Hippocampal formation (tissue), 2 donors: ENCODE measurements at places on chromosomes 1 and 21.

GRCh38 chr1:91075233-91076135 lies 53.6 kb upstream of the ZNF644 start:
- no peak for DNase-seq

GRCh38 chr1:92768296-92768695 lies 16.6 kb downstream of the EVI5 start:
- no peak for DNase-seq

DNA sequence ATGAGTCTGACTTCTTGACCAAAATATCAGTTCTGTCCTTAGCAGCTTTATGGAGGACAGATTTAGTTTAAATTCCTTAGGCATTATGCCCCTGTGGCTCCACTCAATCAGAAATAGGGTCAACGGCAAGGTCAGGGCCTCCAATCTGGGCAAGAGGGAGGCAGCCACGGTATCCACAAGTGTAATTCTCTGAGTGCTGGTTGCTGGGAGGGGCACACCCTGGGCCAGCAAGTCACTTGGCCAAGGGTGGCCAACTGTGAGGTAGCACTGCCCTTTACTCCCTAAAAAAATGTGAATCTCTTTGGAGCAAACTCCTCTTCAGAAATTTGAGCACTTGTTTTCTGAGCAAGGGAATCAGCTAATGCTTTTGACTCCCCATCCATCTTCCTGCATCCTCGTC lies 12.8 kb downstream of the SPATA46 start:
- no peak for DNase-seq

DNA sequence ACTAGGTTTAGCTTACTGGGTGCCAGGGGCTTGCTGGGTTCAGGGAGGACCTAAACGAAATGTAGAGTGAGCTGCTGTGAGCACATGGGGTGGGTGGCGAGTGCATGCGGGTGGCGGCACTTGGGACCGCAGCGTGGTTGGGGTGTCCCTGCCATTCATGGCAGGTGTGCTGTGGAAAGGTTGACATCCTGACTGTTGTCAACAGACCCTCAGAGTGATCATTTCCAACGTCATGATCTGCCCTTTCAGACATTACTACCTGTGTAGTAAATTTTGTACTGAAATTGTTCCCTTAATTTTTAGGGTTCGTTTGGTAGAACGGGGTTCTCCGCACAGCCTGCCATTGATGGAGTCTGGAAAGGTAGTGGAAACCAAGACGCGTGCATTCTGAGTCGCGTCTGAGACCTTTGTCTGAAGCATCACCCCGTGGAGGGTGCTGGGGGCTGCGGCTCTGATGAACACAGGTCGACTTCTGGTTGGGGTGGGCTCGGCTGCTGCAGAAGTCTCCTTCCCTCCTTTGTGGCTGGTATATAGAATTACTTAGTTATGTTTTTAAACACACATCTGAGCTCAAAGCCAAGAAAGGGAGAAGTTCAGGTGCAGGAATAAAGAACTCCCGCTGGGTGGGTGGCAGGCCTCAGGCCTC lies 43.3 kb downstream of the S100B start:
- no peak for DNase-seq

- no peak for DNase-seq
Measured at GRCh38 chr1:173418107-173418985, 58.8 kb upstream of the PRDX6 start.

DNA sequence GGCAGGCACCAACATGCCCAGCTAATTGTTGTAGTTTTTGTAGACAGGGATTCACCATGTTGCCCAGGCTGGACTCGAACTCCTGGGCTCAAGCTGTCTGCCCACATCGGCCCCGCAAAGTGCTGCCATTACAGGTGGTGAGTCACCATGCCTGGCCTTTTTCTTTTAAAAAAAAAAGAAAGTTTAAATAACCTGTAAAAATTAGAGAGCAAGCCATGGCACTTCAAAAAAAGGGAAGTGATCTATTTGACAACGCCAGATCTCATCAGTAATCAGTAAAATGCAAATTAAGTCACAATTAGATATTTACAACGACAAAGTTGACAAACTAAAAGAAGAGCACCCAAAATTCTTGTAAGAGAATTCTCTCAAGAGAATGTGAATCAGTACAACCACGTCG lies 2.9 kb upstream of the RBBP5 start:
- no peak for DNase-seq

DNA sequence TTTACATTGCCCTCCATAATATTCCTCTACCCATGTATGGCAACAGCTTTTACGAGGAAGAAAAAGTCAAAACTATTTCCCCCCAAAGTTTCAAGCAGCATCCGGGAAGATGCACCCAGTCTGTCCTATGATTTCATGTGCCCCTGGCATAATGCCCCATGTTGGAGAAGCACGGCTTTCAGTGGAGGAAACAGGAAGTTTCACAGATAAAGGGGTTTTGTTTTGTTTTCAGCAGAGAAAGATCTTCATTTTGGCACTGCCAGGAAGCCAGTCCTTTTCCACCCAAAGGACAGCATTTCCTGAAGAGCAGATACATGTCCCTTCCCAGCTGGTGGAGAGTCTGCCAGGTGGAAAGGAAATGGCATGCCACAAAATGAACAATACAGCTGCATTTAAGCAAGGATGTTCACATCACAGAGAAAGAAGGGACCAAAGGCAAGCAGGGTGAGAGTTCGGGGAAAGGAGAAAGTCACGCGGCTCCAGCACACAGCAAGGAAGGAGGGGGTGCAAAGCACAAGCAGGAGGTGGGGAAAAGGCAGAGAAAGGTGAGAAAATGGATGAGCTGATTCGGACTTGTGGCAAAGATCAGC lies 95.3 kb upstream of the HIVEP3 start:
- DNase-seq, result peak; percentile 74

DNA sequence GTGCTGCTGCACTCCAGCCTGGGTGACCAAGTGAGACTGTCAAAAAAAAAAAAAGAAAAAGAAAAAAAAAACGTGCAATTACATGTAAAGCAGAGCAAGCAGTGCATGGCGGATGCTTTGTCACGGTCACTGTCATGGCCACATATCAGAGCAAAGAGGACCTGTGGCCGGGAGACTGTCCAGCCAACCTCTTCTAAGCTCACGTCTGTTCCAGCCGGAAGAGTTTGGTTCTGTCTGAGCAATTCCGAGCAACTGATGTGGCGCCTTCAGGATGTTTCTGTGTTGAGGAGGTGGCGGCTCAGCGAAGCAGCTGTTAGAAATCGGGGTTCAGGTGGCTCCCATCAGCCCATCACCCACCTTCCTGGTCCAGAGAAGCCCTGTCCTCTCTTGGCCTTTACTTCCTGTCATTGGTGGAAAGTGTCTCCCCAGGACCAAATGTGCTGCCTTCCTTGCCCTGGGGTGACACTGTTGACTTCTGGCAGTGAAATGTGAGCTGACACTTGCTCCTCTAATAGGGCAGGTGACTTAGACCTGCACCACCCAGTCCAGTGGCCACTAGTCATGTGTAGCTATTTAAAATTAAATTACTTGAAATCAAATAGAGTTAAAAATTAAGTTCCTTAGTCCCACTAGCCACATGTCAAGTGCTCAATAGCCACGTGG lies 59.9 kb downstream of the ARHGEF10L start:
- DNase-seq, result no peak

- no peak for DNase-seq
Measured at GRCh38 chr1:35407743-35408142, 139.2 kb downstream of the ZMYM4 start.

DNA sequence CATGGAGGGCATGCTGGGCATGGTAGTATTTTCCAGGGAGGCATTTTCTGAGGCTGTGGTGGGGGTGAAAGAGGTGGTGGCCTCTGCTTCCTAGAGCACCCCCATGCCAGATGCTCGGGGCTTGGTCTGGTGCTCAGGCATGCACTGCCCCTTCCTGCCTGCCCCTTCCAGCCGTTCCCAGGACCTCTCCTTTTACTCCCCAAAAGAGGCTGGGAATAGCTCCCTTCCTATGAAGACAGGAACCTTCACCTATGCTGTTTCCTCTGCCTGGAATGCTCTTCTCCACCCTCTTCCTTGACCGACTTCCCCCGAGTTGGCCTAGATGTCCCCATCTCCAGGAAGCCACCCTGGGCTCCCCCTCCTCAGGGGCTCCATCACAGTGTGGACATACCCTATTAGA lies 9.1 kb downstream of the EDN2 start:
- DNase-seq, result no peak

DNA sequence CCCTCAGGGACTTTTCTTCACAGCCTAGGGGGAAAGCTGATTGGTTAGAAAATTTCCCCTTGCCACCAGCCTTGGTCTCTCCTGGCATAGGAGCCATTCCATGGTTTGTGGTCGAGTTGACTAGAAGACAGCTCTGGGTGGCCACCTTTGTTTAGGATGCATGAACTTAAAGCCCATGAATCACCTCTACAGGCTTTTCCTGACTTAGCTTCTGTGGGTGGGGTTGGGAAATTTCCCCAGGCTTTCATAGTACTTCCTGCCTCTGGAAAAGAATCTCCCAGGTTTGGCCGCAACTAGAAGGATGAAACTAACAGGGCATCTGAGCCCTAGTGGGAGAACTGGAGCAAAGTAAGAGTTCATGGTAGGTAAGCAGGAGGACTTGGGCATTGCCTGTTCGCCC lies 72.6 kb downstream of the SNRPE start:
- DNase-seq, result no peak

DNA sequence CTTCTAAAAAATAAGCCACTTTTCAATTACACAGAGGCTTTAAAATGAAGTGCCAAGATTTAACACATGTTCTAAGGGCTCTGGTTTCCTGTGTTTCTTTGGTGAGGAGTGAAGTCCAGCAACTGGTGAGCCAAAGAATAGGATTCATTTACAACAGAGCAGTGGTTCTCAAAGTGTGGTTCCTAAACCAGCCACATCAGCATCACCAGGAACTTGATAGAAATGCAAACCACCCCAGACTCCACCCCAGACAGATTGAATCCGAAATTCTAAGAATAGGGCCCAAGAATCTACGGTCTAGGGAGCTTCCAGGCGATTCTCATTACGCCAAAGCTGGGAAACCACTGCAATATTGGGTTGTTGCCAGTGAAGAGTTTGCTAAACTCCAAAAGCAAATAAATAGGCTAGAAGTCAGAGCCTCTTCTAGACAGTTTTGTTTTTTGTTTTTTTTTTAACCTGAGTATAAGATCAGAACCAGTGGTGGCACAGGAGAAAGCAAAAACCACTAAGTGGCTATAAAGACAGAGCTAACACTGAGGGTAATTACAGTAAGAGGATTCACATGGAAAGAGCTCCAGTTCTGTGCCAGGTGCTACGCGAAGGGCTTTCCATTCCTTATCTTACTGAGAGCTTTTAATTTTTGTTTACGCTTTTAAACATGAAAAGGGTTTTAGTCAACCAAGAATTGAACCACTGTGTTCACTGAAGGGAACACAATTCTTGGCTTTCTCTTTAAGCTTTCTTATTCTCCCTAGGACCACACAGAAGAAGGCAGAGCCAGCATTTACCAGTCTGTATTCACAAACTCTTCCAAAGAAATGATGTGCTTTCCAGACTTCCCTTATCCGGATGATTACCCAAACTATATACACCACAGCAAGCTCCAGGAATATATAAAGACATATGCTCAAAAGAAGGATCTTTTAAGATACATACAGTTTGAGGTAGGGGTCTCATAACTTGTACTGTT lies 42.4 kb upstream of the FMO2 start:
- DNase-seq, result peak; percentile 11

GRCh38 chr1:216815260-216816131 lies 92.3 kb upstream of the ESRRG start:
- no peak for DNase-seq

DNA sequence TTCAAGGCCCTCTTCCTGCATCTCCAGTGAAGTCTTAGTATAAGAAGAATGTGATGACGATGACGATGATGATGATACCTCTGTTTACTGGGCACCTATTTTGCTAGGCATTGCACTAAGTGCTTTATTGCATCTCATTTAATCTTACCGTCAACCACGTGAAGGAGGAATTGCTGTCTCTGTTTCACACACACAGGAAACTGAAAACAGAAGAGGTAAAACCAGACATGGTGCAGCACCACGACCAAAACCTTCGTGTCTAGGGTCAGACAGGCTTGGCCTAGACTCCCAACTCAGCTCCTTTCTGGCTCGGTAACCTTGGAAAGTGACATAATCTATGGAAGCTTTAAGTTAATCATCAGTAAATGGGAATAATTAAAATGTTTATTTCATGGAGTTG lies 20.7 kb upstream of the KCNA2 start:
- no peak for DNase-seq

- no peak for DNase-seq
Measured at GRCh38 chr21:36759348-36760083, 60.6 kb downstream of the SIM2 start.

DNA sequence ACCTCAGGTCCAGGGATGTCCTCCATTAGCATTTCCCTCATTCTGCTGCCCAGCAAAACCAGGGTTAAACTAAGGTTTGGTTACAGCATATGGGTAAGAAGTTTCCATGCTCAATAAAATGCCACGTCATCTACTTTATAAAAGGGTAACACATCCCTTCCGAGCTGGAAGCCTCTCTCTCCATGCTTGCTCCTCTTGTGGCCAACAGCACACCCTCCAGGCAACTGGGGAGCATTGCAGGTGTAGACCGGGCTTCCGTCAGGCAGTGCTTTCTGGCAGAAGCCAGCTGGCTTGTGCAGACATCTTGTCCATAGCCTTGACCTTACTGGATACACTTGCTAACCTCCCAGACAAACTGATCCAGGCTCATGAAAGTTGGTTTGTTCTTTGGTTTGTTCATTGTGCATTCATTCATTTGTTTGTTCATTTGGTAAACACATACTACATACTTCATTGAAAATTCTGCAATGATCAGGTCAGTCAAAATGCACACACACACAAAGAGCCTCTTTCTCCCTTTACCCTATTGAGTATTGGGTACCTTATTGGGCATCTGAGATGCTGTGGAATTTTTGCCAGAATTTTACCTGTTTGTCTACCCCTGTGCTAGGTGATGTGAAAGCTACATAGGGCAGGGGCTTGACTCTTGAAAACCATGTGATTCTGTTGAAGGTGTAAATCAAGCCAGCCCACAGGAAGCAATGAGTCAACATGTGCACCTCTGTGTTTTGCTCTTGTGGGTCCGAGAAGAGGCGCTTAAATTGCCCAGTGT lies 422.8 kb downstream of the CAMTA1 start:
- peak; percentile 20 for DNase-seq

DNA sequence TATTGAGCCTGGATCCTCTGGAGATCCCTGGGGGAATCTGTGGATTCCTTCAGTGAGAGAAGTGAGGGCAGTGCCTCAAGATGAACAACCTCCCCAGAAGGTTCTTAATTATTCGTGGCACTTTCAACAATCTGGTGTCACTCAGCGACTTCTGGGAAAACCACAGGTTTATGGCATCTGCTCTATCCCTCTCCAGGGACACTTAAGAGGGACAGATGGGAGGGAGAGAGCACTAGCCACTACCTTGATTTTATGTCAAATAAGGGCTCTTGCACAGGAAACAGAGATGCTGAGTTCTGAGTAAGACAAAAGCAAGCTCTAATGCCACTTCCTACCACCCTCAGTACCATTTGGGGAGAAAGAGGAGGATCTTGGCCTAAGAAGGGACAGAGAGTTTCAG lies 21.2 kb upstream of the CHI3L1 start:
- DNase-seq, result no peak

GRCh38 chr1:12405325-12406210 lies 175.7 kb downstream of the VPS13D start:
- DNase-seq, result no peak

DNA sequence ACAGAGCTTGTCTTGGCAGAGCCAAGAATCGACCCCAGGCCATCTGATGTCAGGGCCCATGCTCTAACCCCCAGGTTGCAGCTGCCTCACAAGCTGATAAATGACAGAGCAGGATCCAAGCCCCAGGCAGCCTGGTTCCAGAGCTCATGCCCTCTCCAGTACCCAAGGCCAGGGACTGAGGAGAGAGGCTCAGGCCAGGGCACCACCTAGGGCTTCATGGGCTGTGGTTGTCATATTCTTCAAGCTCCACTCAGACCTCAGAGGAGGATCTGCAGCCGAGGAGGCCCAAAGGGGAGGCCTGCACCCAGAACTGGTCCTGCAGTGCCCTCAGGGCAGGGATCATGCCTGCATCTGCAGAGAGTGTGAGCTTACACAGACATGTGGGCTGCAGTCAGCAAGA lies 301.1 kb downstream of the MATN1 start:
- DNase-seq, result no peak
